GM10248 (cell line): ENCODE measurements at places on chromosomes 4 and X.

- no peak for DNase-seq
Measured at GRCh38 chrX:4825550-4825949, 1112.1 kb upstream of the PRKX start.

DNA sequence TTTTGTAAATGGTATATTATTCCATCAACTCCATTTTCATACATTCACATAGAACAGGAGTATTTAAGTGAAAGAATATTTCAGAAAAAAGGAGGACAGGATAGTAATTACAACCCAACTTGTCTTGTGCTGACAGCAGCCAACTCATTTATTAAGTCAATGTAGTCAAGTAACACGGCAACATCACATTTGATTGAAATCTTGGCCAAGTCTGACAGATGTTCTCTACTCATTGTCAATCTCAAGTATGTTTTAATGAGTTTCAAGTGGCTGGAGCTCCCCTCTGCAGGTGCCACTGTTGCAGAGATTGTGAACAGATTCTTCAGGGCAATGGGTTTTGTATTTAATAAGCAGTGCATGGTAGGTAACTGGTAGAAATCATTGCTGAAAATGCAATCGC lies 332.5 kb downstream of the C4orf33 start:
- no peak for DNase-seq

- no peak for DNase-seq
Measured at GRCh38 chrX:119983494-119983893, 39.9 kb upstream of the NKAP start.

- no peak for DNase-seq
Measured at GRCh38 chrX:27746516-27746915, 61.3 kb upstream of the MAGEB10 start.

DNA sequence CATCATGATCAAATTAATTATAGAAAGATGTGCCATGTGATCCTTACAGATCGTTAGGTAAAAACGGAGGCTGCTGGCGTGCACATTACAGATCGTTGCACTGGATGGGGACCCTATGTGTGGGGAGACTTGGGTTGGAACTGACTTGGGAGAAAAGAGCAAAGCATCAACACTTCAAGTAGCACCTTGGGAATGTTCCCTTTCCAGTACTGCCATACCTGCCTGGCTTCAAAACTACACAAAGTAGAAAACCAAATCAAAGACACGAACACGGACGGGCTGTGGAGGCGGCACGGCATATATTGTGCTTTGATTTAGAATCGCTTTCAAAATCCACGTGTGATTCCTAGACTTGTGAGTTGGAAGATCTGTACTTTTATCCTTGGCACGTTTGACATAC lies 898 bp downstream of the CMC4 start:
- no peak for DNase-seq

DNA sequence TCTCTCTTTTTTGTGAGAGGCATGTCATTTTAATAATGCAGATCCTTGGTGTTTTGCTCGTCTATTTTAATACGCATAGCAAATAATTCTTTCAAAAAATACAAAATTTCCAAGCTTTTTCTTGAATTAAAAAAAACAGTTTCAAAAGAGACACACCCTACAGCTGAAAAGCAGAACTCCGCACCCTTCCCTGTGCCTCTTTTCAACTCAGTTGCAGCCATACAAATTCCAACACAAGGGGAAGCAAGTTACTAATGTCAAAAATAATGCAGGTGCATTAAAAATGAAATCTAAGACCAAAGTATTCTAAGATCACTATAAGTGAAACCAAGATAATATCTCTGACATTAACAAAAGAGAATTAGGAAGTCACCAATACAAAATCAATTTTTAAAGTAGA lies 66.6 kb downstream of the NR3C2 start:
- DNase-seq = no peak

GRCh38 chr4:48028696-48029095 lies 12.1 kb downstream of the NIPAL1 start:
- DNase-seq = no peak

- no peak for DNase-seq
Measured at GRCh38 chrX:46569621-46570020, 3.9 kb upstream of the CHST7 start.

DNA sequence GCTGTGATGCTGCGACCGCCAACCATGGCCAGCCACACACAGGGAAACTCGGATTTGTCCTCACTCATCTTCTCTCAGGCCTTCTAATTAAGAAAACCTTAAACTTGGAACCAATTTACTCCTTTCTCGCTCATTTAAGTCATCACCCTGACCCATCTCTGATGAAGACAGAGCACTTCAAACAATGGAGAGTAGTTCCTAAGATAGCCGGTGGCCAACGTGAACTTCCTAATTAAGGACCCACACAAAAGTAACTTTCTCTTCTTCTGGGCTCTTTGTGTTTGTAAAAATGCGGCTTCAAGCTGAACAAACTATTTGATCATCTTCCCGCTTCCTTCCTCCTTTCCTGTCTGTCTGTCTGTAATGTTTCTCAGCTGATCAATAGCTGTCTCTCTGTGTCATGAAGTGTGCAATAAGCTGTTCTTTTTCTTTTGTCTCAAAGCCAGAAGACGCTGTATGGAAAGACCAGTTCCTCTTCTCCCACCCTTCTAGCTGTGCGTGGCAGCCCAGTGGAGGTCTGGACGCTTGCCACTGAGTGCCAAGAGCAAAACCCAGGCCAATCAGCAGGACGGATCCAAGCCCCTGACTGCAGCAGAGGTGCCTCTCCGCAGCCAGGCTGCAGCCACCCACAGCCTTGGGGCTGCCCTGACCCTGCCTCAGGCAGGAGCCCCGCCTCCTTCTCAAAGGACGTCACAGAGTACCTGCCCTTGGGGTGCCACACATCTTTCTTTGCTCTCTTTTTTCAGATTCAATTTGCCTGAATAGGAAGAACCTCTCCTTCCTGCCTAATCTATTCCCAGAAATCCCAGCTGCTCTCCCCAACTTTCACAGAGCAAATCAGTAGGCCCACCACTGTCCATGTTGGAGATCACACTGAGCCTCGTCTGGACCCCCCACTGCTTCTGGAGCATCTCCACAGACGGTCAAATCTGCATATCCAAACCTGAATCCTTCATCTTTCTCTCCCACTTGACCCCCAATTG lies 59.3 kb downstream of the MAML3 start:
- no peak for DNase-seq

DNA sequence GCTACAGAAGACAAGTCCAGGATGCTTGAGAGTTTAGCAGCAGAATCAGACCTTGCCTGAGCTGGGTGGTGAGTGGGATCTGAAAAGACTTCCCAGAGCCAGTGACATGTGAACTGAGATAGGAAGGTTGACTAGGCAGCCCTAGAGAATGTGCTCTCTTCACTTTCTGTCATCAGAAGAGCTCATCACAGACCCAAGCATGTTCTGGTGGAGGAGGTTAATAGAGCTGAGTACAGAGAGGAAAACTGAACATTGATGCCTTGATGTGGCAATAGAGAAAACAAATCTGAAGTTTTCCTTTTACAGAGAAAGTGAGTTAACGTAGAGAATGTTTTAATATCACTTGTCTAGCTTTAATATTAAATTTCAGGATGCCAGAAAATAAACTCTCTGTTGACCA lies 17.1 kb downstream of the ADGRL3 start:
- no peak for DNase-seq

DNA sequence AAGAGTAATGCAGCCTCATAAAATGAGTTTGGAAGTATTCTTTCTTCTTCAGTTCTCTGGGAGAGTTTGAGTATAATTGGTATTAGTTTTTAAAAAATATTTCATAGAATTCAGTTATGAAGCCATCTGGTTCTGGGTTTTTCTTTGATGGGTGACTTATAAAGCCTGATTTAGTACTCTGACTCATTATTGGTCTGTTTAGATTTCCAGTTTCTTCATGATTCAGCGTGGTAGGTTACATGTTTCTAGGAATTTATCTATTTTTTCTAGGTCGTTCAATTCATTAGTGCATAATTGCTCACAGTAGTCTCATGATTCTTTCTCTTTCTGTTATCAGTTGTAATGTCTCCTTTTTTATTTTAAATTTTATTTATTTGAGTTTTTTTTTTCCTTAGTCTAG lies 111.2 kb downstream of the CEP44 start:
- no peak for DNase-seq

DNA sequence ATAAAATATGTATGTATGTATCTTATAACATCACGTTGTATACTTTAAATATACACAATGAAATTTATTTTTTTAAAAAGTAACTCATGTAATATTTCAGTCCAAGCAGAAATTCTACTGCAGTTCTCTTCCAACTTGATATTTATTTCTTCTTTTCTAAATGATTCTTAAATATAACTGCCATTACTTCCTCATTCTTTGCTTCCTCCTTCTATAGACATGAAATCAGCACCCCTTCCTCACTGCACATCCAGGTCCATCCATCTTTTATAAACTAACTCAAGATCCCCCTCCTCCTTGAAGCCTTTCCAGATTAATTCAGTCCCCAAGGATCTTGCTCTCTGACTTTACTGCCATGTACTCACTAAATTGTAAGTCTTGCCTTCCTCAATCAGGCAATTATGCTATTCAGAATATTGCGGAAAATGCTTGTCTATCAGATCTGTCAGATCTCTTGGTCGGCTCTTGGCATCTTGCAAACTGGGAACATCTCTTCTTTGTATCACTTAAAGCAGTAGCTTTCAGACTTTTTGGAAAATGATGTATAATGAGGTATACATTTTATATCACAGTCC lies 3.7 kb downstream of the GPRIN3 start:
- no peak for DNase-seq

- no peak for DNase-seq
Measured at GRCh38 chrX:13112499-13112898, 68.1 kb upstream of the FAM9C start.

DNA sequence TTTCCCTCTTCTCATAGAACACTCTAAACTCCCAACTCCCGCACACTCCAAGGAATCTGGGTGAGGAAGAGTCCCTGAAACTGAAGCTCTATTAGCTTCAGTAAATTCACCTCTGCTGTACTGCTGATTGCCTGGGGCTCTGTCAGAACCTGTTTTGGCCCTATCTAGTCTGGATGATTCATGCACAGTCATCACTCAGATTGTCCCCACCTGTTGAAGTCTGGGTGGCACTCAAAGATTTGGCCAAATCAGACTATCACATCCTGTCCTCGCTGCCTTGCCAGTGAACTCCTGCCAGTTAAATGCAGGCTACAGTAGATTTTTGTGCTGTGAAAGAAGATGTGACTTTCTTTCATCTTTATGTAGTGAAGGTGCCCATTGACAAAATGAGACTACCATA lies 63.5 kb upstream of the EMCN start:
- no peak for DNase-seq

- no peak for DNase-seq
Measured at GRCh38 chr4:53579826-53580225, 11.5 kb downstream of the LNX1 start.

- DNase-seq = no peak
Measured at GRCh38 chr4:164095313-164096110, 601.0 kb downstream of the TMA16 start.

GRCh38 chr4:131367441-131367840 lies 1781.7 kb upstream of the PCDH10 start:
- no peak for DNase-seq

DNA sequence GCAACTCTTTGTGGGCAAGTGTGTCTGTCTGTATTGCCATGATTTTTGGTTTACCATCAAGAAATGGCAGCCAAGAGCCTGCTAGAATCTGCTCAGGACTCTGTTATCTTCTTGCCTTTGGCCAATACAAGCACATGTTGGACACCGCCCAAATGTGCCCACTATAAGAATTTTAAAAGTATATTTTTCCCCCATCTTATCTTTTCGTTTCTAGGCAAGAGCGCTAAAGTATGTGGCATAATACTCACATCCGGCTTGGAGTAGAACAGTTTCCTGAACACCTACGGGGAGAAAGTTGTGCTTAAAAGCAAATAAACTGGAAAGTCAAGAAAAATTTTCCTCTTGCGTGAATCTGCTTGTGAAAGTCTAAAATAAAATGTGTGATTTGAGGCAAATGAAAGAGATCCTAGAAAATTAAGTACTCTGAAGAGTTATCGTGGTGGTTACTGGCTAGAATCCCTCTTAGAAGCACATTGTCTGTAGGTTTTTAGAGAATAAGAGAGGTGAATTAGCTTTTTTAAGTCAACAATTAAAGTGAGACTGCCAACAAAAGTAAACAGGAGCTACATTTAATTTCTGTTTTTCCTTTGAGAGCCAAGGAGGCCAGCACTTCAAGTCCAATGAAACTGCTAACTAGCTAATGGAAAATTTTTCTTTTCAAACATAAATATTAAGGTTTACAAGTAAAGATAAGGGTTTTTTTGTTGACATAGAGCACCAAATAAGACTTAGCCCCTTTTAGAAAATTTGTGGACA lies 220.2 kb downstream of the SOWAHB start:
- DNase-seq = no peak

DNA sequence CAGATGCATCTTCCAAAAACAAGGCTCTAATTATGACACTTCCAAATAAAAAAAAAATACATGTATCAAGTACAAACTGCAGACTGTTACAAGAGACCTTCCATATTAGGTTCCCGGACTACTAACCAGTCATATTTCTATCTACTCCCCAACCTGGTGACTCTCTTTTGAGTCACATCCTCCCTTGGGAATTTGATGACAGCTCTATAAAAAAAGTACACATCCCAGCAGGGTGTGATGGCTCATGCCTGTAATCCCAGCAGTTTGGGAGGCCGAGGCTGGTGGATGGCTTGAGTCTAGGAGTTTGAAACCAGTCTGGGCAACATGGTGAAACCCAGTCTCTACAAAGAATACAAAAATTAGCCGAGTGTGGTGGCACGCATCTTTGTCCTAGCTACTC lies 14.9 kb downstream of the RPGR start:
- DNase-seq = no peak

DNA sequence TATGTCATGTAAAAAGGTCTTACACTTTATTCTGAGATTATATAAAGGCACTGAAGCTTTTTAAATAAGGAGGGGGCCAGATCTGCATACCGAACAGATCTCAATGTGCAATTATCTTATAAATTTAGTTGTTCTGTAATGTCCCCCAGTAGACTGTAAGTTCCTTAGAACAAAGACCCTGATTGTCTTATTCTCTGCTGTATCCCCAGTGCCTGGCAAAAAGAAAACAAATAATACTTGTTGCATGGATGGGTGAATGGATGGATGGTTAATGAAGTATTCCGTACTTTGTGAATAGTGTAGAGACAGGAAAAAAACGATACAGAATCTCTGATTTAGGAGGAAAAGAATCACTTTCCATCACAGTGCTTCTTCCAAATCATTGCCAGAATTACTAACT lies 141.5 kb downstream of the CHM start:
- no peak for DNase-seq

- DNase-seq = no peak
Measured at GRCh38 chrX:153686711-153687110, 1.0 kb upstream of the SLC6A8 start.

DNA sequence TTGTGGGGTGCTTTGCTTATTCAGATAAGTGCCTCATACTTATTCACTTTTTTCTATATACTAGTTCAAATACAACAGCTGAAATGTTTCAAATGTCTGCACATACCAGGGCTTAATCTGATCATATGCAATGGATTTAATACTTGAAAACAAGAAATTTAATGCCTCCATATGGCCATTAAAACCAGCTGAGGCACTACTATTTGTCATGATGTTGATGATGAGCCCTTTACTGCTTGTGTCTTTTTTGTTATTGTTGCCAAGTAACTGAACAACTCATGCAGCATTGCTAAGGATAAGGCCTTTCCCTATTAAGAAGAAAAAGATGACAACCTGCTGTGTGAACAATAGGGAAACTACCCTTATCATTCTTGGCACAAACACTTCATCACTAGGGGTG lies 52.5 kb downstream of the MAGEB10 start:
- DNase-seq = no peak

- DNase-seq = peak; percentile 77
Measured at GRCh38 chr4:152643153-152644035, 36.4 kb downstream of the TMEM154 start.
